Activated T-cell treated with anti-CD3 and anti-CD28 coated beads for 4 hours (primary cell): ENCODE measurements at places on chromosomes 5 and 9.
A peak's percentile ranks its signal among the peaks of the same experiment; 100 is the strongest.

GRCh38 chr5:149337736-149338135 lies 7.6 kb upstream of the GRPEL2 start:
- DNase-seq = no peak

GRCh38 chr9:130699047-130699446 lies 5.5 kb downstream of the EXOSC2 start:
- no peak for DNase-seq

DNA sequence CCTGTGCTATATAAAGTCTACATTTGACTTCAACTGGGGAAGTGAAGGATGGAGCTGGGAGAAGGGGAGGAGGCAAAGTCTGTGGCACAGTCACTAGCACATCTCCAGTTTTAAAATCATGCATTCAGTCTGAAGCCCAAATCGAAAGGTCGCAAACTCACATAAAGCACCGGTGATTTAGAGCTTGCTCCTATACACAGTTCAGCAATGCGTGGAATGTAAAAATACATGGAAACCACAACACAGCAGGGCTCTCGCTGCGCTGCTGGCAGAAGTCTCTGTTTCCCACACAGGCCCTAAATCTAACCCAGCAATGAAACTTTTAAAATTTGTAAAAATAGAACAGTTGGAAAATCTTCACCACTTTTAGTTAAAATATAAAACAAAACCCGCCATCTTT lies 68.2 kb downstream of the EBF1 start:
- DNase-seq = no peak

- DNase-seq = peak; percentile 57
These were observed 17.5 kb downstream of the WHRN start for GRCh38 chr9:114487607-114488300.

- DNase-seq = no peak
These were observed 27.7 kb downstream of the MLLT3 start for GRCh38 chr9:20594608-20595007.

DNA sequence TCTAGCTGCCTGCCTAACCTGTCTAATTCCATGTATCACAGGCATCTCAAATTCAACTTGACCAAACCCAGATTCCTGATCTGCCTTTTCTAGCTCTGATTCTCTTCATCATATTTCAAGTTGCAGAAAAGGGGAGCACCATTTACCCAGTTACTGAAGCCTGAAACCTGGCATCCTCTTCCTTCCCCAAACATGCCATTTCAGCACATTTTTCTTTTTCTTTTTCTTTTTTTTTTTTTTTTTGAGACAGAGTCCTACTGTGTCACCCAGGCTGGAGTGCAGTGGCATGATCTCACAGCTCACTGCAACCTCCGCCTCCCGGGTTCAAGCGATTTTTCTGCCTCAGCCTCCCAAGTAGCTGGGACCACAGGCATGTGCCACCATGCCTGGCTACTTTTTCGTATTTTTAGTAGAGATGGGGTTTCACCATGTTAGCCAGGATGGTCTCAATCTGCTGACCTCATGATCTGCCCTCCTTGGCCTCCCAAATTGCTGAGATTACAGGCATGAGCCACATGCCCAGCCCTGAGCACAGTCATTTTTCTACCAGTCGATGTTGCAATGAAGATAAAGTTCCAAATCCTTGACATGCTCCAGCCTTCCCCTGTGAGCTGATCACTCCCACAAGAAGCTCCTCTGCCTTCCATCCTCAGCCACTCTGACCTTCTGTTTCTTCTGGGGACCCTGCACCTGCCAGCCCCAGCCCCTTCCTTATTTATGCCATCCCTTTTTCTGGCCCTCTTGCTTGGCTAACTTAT lies 32.2 kb downstream of the ACER2 start:
- no peak for DNase-seq

DNA sequence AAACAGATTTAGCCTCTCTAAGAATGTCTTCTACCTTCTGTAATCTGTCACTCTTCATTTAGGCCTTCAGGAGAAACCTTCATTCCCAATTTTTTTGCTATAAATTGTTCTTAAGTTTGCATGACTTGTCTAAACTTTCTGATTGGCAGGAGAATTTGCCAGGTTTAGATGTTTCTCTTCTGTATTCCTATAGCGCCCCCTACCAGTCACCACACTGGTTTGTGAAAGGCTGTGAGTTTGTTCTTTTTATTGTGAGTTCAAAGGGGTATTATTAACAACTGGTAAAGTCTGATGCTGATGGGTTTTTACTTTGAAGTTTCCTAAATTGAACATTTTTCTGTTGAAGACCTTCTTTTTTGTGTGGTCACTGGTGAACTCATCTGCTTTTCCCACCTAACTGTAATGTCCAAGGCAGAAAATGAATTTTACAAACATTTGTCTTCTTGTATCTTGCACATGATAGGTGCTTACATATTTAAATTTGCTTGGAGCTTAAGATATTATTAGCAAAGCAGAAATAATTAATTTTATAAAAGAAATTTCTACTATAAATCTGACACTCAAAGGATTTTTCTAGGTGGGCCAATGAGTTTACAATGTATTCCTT lies 18.4 kb upstream of the F2RL2 start:
- DNase-seq = peak; percentile 54

GRCh38 chr9:84592918-84593317 lies 76.6 kb upstream of the NTRK2 start:
- DNase-seq = no peak
